CD4-positive, alpha-beta T cell (primary cell): ENCODE measurements at places on chromosomes 1 and 21. TPM values are rescaled to one million over a fixed set of nuclear protein-coding genes. Genes with fewer than 3 reads are reported as not detected.
A peak's percentile ranks its signal among the peaks of the same experiment; 100 is the strongest.

GJA8 gene
- not detected for total RNA-seq

IQCC gene
- 3.2 TPM for total RNA-seq

CA6 gene
- not detected for total RNA-seq

SLC6A17 gene
- not detected for total RNA-seq

SRSF11 gene
- 459 TPM for total RNA-seq

DNA sequence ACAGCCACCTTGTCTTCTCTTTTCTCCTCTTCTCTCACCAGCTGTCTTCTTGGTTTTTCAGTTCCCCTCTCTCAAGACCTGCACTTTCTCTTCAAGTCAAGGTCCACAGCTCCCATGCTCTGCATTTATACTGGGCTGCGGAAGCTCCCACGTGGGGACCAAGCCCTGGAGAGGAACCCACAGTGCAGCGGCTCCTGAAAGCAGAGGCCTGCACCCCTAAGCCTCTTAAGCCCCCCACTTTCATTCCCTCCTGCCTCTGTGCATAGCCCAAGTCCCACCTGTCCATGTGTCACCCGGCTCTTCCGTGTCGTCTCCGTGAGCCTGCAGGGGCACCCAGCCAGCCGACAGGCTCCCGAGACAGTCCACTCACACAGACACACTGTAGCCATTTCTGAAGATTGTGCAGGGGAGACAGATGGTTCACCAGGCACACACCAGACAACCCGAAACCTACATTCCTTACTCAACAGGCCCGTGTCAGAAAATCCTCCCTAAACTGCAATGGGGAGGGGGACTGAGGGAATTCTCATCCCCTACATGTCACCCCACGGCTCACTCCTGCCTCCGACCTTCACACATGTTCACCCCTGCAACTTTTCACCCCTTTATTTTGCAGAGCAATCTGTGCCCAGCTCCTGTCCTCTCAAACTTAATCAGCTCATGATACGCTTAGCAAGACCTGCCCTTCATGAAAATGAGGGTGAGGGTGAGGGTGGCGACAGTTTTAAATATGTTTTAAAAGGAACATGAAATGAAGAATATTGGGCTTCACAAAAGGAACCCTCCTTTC, 6.3 kb downstream of the MX2 start:
- peak overlapping the region; percentile 60 for H3K27ac ChIP-seq
- H3K36me3 ChIP-seq, result peaks cover 52% of the 10 kb centered on the region
- no peak overlapping the region for H3K4me3 ChIP-seq
- H3K27me3 ChIP-seq, result no peaks in the 10 kb centered on the region
- no peak for DNase-seq
- H3K4me1 ChIP-seq, result peaks cover 74% of the 10 kb centered on the region

DNA sequence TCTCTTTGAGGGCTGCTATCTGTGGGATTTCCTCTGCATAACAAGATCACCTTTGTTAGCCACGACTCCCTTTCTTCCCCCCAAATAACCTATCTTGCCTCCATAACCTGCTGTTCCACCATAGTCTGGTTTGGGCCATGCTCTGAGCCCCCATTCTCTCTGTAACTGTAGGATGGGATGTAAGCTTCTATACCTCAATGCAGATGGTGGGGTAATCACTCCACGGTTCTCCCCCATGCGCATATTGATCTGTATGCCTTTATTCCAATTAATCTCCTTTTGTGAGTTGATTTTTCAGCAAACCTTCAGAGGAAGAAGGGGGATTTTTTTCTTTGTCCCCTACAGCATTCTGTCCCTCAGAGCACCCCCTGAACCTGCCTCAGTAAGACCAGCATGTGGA, 170.1 kb upstream of the IRF2BP2 start:
- H3K27me3 ChIP-seq, result peaks cover 13% of the 10 kb centered on the region
- no peak overlapping the region for H3K27ac ChIP-seq
- no peak overlapping the region for H3K4me3 ChIP-seq
- no peaks in the 10 kb centered on the region for H3K36me3 ChIP-seq
- no peak for DNase-seq
- peaks cover 9% of the 10 kb centered on the region for H3K4me1 ChIP-seq
